Right kidney (tissue), 9 donors: ENCODE measurements at places on chromosomes 7 and 10.

DNA sequence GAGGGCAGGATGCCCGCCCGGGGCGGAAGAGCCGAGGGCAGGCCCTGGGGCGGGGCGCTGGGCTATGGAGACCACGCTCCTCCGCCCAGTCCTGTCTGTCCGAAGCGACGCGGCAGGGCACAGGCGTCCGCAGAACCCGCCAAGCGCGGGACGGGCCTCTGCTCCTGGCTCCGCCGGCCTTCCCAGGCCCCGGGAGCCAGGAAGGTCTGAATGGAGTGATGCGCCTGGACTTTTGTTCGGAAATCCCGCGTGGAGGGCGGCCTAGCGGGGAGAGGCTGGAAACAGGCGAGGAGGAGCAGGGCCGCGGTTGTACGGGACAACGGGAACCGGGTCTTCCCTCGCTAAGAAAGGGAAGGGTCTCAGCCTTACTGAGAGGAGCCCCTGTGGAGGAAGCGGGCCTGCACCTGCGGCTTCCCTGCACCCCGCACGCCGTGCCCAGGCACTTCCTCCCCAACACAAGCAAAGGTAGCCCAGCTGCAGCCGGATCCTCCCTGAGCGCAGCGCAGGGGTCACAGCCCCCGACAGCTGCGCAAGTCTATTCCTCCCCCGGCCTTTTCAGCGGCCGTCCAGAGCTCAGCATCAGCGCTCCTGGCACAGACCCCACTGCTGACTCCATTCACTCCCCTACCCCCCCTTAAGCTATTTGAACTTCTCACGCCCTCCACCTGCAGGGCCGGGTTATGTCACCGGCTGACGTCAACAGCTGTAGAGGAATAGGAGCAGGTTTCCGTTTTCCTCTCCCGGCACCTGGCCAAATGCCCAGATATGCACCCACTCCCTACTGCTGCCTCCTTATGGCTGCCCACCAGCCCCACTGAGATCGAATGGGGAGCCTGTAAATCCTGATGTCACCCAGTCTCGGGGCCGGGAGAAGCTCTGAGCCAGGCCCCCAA is 143.2 kb upstream of the RET start:
- peak; percentile 71 for DNase-seq

DNA sequence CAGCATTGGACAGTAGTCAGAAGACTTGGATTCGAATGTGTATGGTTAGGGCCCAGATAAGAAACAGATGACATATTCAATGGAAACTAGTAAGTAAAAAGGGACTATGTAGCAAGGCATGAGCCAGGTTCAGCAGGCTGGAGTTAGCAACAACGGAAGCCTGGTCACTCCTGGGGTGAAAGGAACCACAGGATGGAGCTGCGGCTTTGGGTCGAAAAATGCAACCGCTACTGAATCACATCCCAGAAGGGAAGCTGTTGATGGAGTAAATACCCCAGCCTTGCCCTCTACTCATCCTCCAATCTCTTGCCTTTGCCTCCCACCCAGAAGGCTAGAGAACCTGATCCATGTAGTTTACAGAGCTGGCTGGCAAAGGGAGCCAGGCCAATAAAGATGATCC is 37.5 kb upstream of the EGR2 start:
- DNase-seq, result no peak

- DNase-seq, result peak; percentile 31
Observed at GRCh38 chr10:68208424-68209042, 23.4 kb downstream of the ATOH7 start.

- no peak for DNase-seq
Observed at GRCh38 chr10:21675157-21675796, 141.2 kb downstream of the MLLT10 start.

DNA sequence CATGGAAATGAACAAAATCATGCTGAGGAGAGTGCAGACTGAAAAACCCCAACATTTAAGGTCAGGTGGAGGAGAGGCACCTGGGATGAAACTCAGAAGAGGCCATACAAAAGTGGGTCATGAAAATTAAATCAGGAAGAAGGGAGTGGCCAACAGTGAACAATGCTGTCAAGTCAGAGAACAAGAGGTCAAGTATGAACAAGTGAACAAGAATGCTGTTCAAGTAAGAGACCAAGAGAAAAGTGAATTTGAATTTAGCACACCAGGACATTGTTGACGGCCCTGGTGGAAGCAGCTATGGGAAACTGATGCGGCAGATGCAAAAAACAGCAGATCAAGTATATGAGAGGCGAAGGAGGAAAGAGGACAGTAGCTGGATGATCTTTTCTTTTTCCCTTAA is 7.9 kb downstream of the CEP41 start:
- no peak for DNase-seq

- DNase-seq, result no peak
Observed at GRCh38 chr10:71207578-71207977, 4.8 kb upstream of the UNC5B start.

DNA sequence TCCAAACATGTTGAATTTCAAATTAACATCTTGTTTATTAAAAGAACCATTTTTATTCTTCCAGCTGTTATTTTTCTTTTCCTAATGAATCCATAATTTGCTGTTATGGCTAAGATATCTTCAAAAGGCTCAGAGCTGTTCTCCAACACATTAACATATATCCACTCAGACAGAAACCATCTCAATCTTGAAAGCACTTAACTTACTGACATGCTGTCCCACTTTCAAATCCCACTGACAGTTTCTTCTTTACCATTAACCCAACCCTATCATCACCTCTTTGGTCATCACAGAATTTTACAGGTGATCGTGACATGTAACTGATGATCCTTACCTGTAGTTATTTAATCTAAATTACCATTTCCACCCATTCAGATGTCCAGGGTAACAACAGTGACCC is 75.5 kb upstream of the AFAP1L2 start:
- no peak for DNase-seq

- peak; percentile 20 for DNase-seq
Observed at GRCh38 chr10:121823993-121824463, 103.8 kb downstream of the ATE1 start.

DNA sequence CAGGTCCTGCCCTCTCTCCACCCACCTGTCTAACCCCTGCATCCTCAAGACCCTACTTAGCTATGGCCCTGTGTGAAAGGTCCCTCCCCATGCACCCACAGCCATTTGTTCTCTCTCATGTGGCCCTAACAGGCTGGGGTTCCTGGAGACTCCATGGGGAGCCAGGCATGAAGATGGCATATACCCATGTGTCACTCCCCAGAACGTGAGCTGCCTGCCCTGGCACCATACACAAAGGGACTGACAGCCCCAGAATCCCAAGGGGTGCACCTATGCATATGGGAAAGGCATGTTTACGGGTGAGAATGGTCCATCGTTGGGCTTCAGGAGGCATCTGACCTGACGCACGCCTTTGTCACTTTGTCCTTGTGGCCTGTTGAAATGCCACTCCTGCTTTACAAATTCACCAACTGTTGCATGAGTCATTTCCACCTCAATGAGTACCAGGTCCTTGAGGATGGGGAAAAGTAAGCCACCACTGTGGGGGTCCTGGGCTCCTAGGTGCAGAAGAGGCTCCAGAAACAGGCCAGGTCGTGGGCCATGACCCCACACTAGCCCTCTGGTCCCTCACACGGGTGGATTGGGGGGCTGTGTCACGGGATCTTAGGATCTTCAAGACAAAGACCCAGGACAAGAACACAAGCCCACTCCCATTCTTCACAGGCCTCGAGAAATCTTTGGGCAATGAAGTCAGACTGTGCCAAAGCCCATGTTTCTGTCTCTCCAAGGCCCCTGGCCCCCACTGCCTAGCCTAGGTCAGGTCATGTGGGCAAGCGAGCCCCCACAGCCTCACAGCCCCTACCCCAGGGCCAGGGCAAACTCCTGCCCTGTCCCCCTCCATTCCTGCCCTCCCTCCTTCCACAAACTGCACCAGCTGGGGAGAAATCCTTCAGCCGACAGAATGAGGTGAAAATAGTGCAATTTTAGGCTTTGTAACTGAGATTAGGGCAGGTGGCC is 8.6 kb downstream of the GPRIN2 start:
- no peak for DNase-seq
